ENCODE measurements at places on chromosomes 5 and 9. TPM values are rescaled to one million over a fixed set of nuclear protein-coding genes. Genes with fewer than 3 reads are reported as not detected.

Gene PCDHB9
- 0.12 TPM for polyA plus RNA-seq

Gene KCNN2
- polyA plus RNA-seq, result not detected

Gene RNF183
- 0.18 TPM for polyA plus RNA-seq

Gene AJM1
- 0.40 TPM for polyA plus RNA-seq

Gene RASGRF2
- polyA plus RNA-seq, result 0.05 TPM

Gene ENTPD8
- 0.02 TPM for polyA plus RNA-seq

DNA sequence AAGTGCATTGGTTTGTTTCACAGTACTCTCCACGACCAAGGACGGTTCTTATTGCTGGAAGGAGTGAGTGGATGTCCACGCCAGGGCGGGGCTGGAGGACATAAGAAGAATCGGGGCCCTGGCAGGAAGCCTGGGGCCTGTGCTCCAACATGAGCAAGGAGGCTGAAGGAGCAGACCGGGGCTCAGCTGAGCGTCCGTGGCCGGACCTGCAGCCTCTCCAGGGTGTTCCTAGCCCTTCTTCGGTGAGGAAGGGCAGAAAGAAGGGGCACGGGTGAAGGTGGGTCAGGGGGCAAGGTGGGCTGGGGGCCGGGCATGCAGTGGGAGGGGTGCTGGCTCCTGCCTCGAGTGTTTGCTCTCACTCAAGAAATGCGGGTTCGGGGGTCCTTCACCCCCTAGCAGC, 18.1 kb downstream of the FAM78A start:
- DNase-seq, result no peak

- DNase-seq, result no peak
Measured at GRCh38 chr5:15932066-15932465, 247.5 kb downstream of the MARCHF11 start.

DNA sequence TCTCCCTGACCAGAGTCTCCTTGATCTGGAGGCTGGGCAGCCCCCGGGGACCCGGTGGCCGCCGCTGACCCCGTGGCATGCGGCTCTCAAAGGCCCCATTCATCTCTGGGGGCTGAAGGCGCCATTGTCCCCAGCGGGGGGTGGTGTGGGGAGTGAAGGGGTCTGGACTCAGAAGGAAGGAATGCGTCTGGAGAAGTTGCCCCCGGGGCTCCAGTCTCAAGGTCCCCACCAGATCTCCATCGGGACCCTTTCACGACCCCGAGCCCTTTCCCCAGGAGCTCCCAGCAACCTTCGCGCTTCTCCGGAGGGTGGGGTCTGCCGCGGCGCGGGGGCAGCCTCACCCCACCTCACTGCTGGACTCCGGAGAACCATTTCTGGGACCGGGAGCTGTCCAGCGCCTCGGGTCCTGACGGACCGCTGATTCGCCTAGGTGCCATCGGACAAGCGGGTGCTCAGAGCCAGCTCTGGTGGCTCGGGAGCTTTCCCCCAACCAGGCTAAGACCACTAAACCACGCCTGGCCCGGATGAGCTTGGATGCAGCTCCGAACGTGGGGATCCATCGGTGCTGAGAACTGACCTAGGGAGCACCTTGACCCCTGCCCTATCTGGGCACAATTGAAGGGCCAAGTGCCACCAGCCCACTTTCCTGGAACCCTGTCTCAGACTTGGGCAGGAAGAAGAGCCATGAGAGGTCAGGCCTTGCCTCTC, 5.1 kb upstream of the PCDH1 start:
- DNase-seq, result peak; percentile 28

- DNase-seq, result no peak
Measured at GRCh38 chr5:41600731-41601130, 90.3 kb upstream of the PLCXD3 start.

GRCh38 chr5:89606939-89607534, 724.1 kb upstream of the MEF2C start:
- DNase-seq, result no peak

- DNase-seq, result no peak
Measured at GRCh38 chr9:81719972-81720371, 30.6 kb upstream of the TLE1 start.

- DNase-seq, result no peak
Measured at GRCh38 chr9:137174722-137175293, 3.0 kb upstream of the TMEM210 start.

DNA sequence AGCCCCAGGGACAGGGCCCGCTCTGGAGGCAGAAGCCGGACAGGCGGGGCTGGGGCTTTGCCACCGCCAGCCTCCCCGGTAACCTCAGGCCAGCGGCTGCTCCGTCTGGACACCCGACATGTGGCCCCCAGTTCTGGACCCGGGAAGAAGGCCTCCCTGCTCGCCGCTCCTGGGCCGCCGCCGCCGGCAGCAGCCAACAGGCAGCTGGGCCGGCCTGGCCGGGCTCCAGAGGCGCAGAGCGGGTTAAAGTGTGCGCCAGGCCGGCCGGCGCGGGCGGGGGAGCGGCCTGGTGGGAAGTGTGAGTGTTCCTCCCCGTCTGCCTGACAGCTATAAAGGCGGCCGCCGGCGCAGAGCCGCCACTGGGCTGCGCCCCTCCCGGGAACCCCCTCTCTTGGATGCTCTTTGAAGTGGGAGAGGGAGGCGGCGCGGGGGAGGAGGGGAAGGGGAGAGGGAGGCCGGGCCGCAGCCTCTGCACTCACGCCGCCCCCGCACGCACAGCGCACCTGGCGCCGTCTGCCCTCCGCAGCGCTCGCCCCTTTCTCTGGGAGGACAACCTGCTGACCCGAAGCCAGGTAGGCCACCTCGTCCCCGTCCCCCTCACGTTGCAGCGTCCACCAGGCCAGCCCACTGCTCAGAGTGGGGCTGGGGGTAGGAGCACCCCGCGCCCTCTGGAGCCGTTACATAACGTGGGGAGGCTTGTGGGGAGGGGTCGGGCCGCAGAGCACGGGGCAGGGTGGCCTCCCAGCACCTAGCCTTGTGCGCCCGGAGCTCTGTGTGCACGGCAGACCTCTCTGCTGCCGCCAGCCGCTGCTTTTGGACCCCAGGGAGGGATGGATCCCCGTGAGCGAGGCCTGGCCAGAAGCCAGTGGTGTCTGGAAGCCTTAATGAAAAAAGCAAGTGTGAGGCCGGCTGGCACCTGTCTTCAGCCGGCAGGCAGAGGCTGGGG, at the start of gene ADAMTSL2:
Gene ADAMTSL2, plus strand, starts transcription at position 359 of the 946 bp plus-strand sequence. CDS start 2,009 bp downstream, outside the sequence.
- DNase-seq, result no peak

DNA sequence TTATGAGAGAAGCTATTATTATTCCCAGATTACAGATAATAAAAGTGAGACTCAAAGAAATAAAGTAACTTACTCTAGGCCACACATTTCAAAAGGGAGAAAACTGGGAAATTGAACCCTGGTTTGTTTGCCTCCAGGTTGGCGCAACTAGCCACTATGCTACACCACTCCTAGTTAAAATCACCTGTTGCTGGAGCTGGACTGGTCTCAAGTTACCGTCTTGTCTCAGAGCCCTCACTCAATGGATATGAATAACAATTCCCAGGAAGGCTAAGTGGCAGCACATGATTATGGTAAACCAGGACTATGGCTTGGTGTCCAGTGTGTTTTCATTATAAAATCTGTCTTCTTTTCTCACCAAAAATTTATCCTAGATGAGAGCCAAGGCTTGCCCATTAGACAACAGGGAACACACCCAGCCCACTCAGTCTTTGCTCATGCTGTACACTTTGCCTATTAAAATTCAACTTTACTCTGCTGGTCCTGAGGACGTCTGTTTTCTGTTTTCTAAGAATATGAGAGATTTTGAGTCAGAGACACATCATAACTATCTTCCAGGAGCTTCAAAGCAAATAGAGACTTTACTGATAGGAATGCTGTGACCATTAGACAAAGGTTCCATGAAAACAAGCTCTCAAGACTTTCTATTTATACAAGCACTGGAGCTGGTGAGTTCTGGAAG, 58.1 kb downstream of the ADRB2 start:
- DNase-seq, result no peak

GRCh38 chr9:34227445-34227844, 48.6 kb downstream of the UBAP1 start:
- no peak for DNase-seq

- peak; percentile 26 for DNase-seq
Measured at GRCh38 chr5:135565725-135566421, 12.9 kb downstream of the CXCL14 start.

GRCh38 chr9:132651259-132651658, 18.5 kb downstream of the DDX31 start:
- peak; percentile 86 for DNase-seq

DNA sequence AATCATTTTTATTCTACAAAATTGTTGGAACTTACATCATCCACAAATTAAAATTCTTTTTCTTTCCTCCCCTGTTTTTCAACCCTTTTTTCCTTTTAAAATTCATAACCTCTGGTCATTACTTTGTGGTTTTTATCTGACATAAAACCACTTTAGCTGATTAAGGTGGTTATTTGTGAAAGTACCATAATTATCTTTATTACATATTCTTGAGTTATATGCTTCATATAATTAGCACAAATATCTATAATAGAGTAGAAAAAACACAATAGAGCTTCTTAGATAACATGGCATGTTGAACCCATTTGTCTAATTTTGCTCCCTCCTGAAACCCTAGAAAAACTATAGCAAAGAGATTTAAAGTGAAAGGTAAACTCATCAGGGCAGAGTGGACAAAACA, 22.9 kb upstream of the PPIC start:
- DNase-seq, result no peak

- no peak for DNase-seq
Measured at GRCh38 chr9:135714242-135715055, 12.5 kb downstream of the KCNT1 start.

Measured in mammary epithelial cell (primary cell).